NCI-H524 (cell line): ENCODE measurements at places on chromosomes 5 and 9.

DNA sequence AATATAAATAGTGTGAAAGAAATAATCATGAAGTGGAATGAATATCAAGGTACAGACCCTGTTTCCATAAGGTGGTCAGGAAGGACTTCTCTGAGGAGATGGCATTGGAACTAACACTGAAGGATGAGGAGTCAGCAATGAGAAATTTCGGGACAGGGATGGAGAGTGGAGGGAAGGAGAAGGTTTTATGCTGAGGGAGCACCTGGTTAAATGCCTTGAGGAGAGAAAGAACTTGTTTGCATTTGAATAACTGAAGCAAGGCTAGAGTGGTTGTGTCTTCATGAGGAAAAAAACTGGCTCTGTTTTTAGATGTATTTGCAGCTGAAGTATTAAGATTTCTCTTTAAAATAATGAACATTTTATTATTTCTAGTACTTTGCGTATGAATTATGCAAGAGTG, 180.8 kb downstream of the TRPM3 start:
- no peak for DNase-seq

GRCh38 chr5:586751-587285, 25.3 kb upstream of the CEP72 start:
- DNase-seq = no peak

DNA sequence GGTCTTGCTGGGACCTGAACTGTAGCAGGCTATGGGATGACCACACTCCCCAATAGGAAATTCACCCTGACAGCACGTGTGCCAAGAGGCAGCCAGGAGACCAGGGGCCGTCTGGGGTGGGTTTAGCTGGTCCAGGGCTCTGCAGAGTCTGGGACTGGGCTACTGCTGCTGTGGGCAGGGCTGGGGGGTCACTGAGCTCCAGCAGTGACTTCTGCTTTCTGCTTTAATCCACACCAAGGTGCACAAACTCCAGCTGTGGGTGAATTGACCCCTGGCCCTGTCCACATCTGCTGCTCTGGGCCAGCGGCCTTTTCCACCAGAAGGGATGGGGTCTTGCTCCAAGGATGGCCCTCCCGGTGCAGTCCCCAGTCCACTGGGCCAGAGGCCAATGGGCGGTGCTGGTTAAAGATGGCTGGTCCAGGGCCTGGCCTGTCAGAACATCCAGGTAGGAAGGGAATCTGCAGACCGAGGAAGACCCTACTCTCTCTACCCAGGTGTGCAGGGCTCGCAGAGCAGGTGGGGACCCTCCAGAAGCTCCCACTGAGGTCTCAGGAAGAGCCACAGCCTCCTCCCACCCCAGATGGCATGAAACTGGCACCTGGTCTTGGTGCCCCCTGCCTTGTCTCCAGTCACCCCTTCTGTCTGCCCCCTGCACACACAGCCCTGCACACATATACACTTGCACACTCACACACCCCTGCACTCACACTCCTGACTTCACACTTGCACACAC, 28.0 kb downstream of the GLT6D1 start:
- DNase-seq = no peak

GRCh38 chr5:72940082-72940481, 15.8 kb upstream of the FCHO2 start:
- no peak for DNase-seq

GRCh38 chr5:78908173-78909061, 76.7 kb downstream of the ARSB start:
- peak; percentile 95 for DNase-seq

DNA sequence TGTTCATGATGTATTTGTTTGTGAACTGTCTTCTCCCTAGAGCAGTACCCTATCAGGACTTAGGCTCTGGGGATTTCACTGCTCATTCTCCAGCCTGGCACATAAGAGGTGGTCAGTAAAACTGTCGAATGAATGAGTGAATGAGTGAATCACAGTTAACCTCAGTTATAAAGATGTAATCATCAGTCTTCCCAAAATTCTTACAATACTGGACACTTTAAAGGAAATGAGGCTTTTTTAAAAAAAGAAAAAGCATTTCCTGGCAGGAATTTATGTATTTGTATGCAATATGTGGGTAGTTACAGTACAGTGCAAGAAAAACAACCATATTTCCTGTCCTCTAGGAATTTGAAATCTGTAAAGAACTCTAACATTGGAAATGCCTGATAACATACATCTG, 59.6 kb downstream of the RAI14 start:
- no peak for DNase-seq

DNA sequence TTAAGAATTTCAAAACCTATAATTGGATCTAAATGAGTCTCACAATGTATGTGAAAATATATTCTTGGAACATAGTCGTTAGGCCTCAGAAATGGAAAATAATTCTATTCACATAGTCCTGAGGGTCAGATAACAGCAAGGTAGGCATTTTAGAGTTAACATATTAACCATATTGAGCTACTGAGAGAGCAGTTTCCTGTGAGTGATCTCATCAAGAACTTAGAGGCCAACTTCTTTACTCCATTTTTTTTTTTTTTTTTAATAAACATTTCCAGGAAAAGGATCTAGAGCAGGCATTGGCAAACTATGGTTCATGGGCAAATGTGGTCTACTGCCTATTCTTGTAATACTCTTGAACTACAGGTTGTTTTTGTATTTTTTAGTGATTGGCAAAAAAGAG, 26.6 kb downstream of the RAB24 start:
- DNase-seq = no peak

- no peak for DNase-seq
These were observed 267.5 kb downstream of the ACTL7B start for GRCh38 chr9:108588246-108588645.

DNA sequence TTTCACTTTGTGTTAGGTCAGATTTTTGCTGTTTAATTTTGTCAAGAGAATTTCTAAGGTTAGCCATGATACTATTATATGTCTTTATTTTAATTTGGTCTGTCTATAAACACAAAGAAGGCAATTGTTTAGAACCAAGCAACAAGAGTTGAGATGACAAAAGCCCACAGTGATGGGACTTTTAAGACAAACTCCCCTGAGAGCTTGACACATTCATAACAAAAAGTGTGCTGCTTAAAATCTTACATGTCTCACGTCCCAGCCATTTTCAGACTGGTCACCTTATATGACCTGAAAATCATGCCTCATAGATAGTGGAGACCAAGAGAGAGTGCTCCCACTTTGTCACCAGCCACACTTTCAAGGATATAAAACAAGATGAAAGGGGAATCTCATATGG, 21.6 kb upstream of the NNT start:
- no peak for DNase-seq

GRCh38 chr5:174317256-174317894, 271.9 kb downstream of the NSG2 start:
- peak; percentile 48 for DNase-seq

GRCh38 chr9:123339666-123340510, 16.1 kb upstream of the CRB2 start:
- no peak for DNase-seq
